ENCODE measurements at places on chromosomes 7 and 10.

DNA sequence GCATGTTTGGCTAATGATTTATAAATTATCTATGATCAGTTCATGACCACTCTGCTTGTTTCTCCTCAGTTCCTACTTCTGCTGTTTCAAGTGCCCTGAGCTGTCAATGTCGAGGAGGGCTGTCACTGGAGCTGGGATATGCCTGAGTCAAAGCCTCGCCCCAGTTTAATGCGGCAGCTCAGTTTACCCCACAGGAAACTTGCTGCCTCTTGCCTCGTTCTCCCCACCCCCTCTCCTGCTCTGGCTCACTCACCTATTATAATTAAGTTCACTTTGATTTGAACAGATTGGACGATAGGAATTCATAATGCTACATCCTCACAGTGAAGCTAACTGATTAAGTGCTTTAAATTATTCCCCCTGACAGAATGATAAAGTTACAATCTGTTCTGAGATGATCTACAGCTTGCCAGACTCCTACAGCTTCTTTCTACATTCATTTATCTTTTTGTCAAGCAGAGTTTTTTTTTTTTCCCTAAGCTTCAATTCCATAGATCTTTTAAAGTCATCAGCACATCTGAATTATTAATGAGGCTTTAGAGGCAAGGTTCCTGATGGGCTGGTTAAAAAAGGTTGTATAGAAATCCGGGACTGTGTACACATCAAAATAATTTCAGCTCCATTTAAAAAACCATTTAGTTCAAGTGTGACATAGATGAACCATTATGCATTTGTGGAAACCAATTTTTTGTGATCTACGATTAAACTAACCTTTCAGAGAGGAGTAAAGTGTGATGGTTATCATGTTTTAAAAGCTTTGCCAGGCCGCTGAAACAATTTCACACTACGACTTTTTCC, 758.3 kb downstream of the KCNMA1 start:
- DNase-seq: no peak

GRCh38 chr7:136931169-136931867, 62.9 kb downstream of the CHRM2 start:
- no peak for DNase-seq

- DNase-seq: no peak
These were observed 104.0 kb downstream of the JAZF1 start for GRCh38 chr7:28076423-28077200.

DNA sequence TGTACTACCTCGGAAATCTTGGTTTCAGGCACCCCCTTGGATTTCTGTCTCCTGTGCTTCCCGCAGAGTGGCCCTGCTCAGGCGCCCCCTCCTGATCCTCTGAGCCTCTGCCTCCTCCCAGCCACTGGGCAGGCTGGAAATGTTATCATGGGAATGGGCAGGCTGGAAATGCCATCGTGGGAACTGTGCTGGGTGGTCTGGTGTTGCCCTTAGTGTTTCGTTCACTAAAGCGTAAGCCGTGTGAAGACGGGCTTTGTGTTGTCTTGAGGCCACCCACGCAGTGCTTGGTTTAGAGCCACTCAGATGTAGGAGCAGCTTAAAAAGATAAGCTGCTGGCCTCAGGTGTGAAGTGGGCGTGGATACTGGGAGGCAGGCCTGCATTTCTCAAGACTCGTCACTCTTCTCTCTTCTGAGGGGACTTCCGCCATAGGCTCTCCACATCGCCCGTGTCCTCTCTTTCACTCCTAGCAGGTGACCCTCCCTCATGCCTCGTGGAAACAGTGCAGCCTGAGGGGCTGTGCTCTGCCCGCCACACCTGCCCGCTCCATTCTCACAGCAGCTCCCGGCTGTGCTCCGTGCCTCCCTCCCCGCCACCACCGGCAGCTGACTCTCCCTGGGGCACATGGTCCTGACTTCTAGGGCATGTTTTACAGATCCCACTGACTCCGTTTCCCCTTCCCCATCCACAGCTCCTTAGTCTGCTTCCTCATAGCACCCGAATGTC, 28.5 kb downstream of the PPP2R2D start:
- no peak for DNase-seq

DNA sequence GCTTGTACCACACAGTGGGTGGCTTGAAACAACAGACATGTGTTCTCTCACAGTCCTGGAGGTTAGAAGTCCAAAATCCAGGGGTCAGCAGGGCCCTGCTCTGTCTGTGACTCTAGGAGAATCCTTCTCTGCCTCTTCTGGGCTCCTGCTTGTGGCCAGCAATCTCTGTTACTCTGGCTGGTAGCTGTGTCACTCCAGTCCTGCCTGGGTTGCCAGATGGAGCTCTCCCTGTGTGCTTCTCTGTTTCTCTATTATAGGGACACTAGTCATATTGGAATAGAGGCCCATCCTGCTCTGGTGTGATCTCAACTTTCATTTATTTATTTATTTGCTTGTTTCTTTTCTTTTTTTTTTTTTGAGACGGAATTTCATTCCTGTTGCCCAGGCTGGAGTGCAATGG, 276.6 kb upstream of the GALNT17 start:
- DNase-seq: peak; percentile 44

- no peak for DNase-seq
These were observed 16.7 kb downstream of the SKIDA1 start for GRCh38 chr10:21508706-21509331.

GRCh38 chr10:103111918-103112877, 80.9 kb downstream of the NT5C2 start:
- DNase-seq: no peak

GRCh38 chr7:106568680-106569499, 92.1 kb downstream of the CCDC71L start:
- no peak for DNase-seq

Measured in cerebellum (tissue), 4 donors.